Myometrial cell (primary cell): ENCODE measurements at places on chromosomes 4 and X. TPM values are rescaled to one million over a fixed set of nuclear protein-coding genes. Genes with fewer than 3 reads are reported as not detected.

SERTM2 gene
- 0.71 and 1.2 TPM in 2 replicates for total RNA-seq

GUCY1A1 gene
- 0.35 TPM in 1 of 2 replicates, not detected in the other for total RNA-seq

CNGA1 gene
- total RNA-seq: 1.2 TPM in 1 of 2 replicates, not detected in the other

AFP gene
- 1.2 TPM in 1 of 2 replicates, not detected in the other for total RNA-seq

MAP7D2 gene
- not detected in 2 replicates for total RNA-seq

CTAG2 gene
- not detected in 2 replicates for total RNA-seq

CEP135 gene
- 0.86 and 3.7 TPM in 2 replicates for total RNA-seq

TBC1D8B gene
- 8.6 and 12.8 TPM in 2 replicates for total RNA-seq

GAGE12J gene
- total RNA-seq: not detected in 2 replicates

NEXMIF gene
- not detected in 2 replicates for total RNA-seq

SLC9B2 gene
- 11.5 and 17.0 TPM in 2 replicates for total RNA-seq

SHROOM2 gene
- total RNA-seq: 11.8 and 11.9 TPM in 2 replicates

RIBC1 gene
- total RNA-seq: 1.2 and 1.7 TPM in 2 replicates

LAMTOR3 gene
- 13.8 and 30.0 TPM in 2 replicates for total RNA-seq

DOK7 gene
- total RNA-seq: not detected in 2 replicates

REELD1 gene
- not detected in 2 replicates for total RNA-seq

TMSB15A gene
- total RNA-seq: 4.6 and 7.5 TPM in 2 replicates

VSIG1 gene
- 0.35 TPM in 1 of 2 replicates, not detected in the other for total RNA-seq

PCDH11X gene
- not detected in 2 replicates for total RNA-seq

SPANXN3 gene
- total RNA-seq: not detected in 2 replicates

CFAP47 gene
- total RNA-seq: not detected in 2 replicates

TMPRSS11E gene
- total RNA-seq: not detected in 2 replicates

IGSF1 gene
- total RNA-seq: not detected in 2 replicates

MAGEA11 gene
- total RNA-seq: not detected in 2 replicates

PDZD4 gene
- 0.58 TPM in 1 of 2 replicates, not detected in the other for total RNA-seq

TMSB15C gene
- total RNA-seq: 0.35 and 3.2 TPM in 2 replicates

SH3BGRL gene
- 77.6 and 79.4 TPM in 2 replicates for total RNA-seq

PDCL2 gene
- not detected in 2 replicates for total RNA-seq

FAM9C gene
- total RNA-seq: 0.86 TPM in 1 of 2 replicates, not detected in the other

TMPRSS11A gene
- total RNA-seq: not detected in 2 replicates

ANKRD17 gene
- total RNA-seq: 25.7 and 33.1 TPM in 2 replicates

SORCS2 gene
- total RNA-seq: 1.2 TPM in 1 of 2 replicates, not detected in the other

IL2 gene
- not detected in 2 replicates for total RNA-seq

YIPF7 gene
- not detected in 2 replicates for total RNA-seq
